ENCODE measurements at places on chromosomes 7 and 10.

- DNase-seq = no peak
Measured at GRCh38 chr10:36263871-36264270, 621.8 kb upstream of the FZD8 start.

GRCh38 chr10:127836966-127837365, 55.8 kb downstream of the CLRN3 start:
- no peak for DNase-seq

DNA sequence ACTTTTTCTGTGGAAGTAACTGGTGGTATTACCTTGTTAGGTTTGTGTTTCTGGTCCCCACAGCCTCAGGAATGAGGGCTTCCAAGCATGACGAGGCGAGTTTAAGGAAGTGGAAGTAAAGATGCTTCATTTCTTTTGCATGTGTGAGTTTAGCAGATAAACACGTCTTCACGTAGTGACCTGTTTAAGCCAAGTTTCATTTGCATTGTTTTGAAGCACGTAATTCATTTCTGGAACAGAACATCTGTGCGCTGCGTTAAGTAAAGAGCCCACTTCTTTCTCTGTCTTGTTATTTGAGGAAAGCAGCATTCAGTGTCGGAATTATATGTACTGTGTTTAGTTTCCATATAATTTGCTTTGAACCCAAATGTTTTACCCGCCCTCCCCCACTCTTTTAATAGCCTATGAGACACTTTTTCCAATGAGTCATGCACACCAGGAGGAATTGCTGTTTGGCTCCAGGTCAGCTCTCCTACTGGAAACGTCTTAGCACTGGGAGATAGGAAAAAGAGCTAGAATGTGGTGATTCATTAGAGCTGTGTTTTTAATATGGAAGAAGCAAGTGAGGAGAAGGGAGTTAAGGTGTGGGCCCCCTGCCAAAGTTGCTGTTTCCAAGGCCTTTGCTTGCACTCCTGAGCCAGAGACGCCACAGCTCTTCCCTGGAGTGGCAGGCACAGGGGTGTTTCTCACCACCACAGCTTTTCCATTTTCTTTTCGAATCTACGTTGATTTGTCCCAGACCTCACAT, 36.7 kb downstream of the BTBD16 start:
- DNase-seq = peak; percentile 41

DNA sequence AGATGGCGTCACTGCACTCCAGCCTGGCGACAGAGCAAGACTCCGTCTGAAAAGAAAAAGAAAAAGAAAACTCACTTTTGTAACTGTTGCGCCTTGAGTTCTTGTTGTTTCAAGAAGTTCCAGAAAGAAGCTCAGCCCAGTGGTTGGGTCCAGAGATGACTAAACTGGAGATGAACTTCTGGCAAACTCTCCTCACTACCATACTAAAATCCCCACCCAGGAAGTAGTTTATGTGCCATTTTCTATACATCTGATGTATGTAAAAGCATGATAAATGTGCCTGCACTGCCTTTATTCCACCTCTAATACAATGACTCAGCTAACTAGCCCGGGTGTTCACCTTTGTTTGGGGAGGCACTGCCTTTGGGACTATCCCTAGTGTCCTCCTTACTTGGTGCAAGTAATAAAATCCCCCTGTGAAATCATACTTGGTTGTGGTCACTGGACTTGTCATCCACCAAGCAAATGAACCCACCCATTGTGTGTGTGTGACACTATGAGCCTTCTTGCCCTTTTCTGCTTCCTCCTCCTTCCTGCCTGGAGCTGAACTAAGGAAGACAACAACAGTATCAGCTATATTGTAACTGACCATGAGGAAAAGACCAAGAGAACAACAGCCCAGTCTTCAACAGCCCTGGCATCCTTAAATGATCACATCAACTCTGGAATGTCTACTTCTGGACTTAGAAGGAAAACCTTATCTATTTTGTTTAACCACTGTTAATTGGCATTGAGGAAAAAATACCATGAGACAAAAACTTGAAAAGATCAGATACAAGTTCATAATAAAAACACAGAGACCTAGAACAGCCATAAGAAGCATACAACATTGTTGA, 33.6 kb downstream of the JMJD1C start:
- DNase-seq = peak; percentile 40

DNA sequence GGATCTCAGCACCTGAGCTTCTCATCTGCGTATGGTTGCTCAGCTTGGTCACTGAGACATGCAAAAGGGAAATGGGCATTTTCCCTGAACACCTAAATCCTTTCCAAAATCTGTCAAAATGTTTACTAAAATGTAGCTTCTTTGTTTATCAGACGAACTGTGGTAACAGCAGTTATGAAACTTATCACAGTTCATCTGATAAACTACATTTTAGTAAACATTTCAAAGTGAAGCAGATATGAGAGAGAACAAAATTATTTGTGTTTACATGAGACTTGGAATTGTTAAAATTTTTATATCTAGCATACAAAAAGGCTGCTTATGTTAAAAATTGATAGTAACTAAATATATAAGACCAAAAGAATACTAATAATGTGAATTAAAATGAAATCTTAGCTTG, 573.4 kb upstream of the C7orf33 start:
- no peak for DNase-seq

- DNase-seq = no peak
Measured at GRCh38 chr10:12564173-12564572, 214.8 kb downstream of the CAMK1D start.

- no peak for DNase-seq
Measured at GRCh38 chr7:43038254-43038653, 74.2 kb upstream of the HECW1 start.

DNA sequence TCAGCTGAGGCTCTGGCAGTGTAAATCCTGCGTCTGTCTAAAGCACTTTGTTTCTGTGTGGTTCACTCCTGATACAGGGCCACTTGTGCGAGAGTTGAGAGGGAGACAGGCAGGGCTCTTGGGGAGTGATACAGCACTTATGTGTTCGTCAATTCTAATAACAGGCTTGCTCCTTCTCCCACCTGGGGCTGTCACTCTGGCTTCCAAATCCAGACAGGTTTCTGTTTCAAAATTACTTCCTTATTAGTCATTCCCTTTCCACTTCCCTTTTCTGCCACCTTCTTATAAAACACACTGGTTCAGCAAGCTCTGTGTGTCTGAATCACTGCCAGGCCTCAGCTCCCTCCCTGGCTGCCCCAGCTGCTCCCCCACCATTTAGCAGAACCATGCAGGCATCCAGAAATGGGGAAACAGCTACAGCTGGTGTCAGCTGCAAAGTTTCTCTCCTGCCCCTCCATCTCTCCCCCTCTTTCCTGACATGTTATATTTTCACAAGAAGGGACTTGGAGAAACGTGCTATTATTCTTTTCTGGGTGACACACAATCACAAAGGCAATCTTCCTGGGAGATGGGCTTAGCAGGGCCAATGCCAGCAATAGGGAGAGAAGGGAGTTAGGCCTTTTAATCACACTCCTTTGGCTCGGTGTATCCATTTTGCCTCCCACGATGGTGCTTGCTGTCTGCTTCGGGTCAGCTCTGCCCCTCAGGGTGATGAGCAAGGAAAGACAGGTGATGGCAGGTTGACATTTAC, 58.4 kb upstream of the ZNRF2 start:
- DNase-seq = peak; percentile 83

- DNase-seq = no peak
Measured at GRCh38 chr7:136914016-136914415, 45.6 kb downstream of the CHRM2 start.

- DNase-seq = no peak
Measured at GRCh38 chr10:114593816-114594468, 64.1 kb downstream of the ABLIM1 start.

- DNase-seq = no peak
Measured at GRCh38 chr10:72146071-72146470, 57.7 kb upstream of the SPOCK2 start.

- DNase-seq = no peak
Measured at GRCh38 chr7:92699560-92699959, 109.4 kb upstream of the FAM133B start.

DNA sequence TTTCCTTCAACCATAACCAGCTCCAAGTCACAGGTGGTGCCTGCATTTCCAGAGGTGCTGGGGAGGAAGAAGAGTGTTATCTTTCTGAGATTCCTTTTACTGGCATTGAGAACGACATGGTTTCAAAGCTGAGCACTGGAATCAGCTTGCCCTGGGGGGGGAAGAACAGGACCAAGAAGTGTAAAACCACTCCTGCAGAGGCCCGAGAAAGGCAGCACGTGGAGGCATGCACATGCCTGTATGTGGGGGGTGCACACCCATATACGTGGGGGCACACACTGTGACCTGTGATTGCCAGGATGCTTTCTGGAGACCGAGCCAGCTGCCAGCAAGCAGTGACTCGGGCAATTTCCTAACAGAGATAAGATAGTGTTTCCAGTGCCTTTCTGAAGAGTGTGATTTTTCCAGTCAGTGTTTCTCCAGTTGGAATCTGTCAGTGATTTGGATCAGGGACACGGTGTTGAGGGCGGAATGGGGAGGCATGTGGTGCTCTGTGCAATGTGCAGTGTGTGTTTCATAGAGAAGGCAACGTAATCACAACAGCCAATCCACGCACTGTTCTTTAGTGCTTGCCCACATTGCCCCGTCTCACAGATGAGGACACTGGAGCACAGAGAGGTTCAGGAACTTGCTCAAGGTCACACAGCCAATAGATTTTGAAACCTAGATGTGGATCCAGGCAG, 4.2 kb downstream of the LRRC27 start:
- no peak for DNase-seq

DNA sequence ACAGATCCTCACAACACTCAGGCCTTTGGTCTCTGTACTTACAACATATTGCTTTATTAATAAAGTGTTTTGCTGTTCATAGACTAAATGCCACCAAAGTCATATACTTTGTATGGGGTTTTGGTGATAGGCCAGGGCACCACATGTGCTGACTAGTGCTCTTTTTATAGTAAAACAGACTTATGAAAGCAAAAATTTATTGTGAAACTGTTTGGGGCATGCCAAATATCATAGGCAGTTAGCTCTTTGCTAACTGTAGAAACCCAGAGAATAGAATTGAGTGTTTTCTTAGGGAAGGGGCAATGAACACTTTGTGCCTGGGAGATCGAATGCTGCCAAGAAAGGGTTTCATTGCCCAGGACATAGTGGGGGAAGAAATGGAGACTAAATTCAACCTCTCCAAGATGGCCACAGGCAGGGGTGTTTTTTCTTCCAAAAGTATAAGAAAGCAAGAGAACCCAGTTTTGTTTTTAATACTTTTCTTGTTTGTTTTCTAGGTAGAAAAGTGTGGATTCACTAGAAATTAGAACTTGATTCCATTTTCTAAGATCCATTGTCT, 142.7 kb downstream of the TRIL start:
- DNase-seq = peak; percentile 54

GRCh38 chr10:70917226-70917625, 28.9 kb upstream of the PCBD1 start:
- no peak for DNase-seq

DNA sequence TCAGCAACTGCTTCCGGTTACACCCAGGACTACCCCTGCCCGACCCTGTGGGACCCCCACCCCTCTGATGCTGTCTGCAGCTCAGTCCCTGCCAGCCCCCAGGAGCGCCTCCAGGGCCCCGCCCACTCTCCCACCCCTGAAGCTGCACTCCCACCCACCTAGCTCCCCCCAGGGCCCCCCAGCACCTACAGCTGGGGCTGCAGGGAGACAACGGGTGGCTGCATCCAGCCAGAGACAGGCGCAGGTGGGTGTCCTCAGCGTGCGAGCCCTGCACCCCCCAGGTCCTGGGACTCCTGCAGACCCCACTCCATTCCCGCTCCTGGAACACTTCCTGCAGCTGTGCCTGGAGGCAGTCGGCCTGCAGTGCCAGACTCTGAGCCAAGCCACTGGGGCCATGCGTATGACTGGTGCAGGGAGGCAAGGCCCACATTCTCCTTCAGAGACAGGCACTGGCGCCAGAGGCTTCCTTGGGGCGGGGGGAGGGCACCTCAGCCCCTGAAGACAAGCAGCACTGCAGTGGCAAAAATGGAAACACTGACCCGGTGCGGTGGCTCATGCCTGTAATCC, 6.1 kb downstream of the CYP2W1 start:
- DNase-seq = no peak

- DNase-seq = no peak
Measured at GRCh38 chr10:59817773-59818172, 64.5 kb upstream of the MRLN start.

DNA sequence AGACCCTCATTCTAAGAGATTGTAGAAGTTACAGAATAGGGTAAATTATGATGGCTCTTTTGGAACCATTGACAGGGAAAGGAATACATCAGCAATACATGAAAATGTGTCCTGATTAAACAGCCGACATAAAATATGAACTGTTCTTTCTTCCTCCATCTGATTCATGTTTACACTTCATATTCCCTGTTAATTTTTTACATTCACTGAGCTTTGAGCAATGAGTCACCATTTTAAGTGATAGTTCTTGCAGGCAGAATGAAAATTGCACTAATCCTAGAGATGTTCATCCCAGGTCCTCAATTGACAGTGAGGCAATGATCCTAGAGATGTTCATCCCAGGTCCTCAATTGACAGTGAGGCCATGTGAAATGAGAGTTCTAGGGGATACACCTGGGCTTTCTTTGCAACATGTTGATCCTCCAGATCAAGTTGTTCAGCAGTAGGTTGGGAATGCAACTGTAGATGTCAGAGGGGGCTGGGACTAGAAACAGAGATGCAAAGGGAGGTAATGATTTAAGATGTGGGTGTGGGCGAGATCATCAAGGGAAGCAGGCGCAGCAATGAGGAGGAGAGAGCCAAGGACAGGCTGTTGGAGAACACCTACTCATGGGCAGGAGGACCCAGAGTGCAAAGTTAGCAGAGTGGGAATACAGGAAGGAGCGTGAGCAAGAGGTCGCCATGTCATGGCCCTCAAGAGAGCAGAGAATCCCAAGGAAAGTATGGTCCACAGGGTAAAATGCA, 138.7 kb downstream of the ZNF365 start:
- no peak for DNase-seq

- DNase-seq = no peak
Measured at GRCh38 chr10:77955136-77955535, 28.6 kb upstream of the DLG5 start.

DNA sequence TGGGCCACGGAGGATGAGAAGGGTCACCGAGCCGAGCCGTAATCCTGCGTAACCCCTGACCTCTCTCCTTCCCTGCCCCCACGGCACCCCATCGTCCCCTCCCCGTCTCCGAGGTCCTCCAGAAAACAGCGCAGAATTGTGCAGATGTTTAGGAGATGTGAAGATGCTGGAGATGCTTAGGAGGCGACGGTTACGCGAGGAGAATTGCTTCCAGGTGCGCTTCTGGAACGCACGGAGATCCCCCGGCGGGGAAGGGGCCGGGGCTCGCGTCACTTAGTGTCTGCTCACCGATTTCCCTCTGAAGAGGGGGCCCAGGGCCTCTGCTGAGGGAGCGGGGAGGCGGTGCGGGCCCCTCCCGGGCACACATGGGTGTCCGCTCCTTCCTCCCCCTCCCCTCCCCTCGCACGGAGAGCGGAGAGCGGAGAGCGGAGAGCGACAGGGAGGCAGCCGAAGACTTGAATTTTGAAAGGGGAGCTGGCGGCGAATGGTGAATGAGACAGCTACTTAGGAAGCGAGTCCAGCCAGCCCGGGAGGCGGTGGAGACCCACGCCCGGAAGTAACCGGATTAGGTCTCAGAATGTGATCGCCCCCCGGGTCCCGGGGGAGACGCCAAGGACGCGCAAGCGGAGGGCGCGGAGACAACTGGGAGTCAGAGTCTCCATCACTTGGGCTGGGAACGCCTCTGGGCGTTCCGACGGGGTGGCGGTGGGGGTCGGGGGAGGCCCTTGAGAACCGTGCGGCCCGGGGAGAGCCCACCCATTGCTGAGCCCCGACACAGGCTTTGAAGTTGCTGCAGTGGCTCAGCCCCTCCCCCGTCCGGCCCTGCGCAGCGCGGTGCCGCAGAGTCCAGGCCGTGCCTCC, 8.7 kb upstream of the EN2 start:
- no peak for DNase-seq

- DNase-seq = peak; percentile 35
Measured at GRCh38 chr7:47444376-47445098, 137.4 kb downstream of the TNS3 start.

- no peak for DNase-seq
Measured at GRCh38 chr10:19756919-19757318, 59.3 kb upstream of the PLXDC2 start.
